Left hindlimb (tissue), 1 donor: ENCODE measurements at places on chromosomes 11 and 22.

DNA sequence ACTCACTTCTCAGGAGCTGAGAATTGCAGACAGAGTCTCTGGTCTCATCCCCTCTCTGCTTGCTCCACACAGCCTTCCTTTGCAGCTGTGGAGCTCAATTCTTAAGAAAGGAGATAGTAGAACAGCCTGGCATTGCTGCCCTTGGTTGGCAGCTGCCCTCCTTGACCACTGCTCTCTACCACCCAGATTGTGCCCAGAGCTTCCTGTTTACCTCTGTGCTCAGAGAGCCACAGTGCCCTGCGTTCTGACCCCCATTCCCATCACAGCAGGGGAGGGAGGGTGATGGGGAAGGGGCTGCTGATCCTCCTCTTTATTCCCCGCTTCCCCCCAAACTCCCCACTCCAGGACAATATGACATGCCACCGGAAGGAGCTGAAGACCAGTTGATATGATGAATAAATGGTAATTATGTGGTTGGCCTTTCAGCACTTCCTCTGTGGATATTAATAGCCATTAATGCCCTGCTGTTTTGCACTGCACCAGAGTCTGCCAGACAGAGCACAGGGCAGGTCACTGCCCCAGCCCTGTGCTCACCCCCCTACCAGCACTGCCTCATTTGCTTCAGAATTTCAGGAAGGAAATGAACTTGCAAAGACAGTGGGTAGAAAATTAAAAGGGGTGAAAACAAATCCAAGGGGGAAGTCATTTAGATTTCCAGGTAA lies 426.8 kb upstream of the CADM1 start:
- no peak for DNase-seq

DNA sequence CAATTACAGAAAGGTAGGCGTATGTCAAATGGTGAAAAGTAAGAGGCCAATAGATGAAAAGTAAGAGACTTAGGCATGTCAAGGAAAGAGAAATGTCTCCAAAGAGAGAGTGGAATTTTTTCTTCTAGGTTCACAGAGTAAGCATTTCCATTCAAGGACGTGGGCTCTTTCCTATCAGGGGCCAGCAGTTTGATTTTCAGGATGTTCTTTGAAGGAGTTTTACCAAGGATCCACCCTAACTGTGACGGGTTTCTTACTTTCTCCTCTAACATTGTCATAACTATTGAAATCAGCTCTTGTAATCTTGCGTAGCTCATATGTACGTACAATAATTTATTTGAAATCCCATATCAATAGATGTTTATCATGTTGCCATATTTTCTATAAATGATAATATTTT lies 2112.2 kb upstream of the RAG2 start:
- DNase-seq: no peak

GRCh38 chr11:21278840-21279239 lies 609.5 kb downstream of the NELL1 start:
- no peak for DNase-seq

DNA sequence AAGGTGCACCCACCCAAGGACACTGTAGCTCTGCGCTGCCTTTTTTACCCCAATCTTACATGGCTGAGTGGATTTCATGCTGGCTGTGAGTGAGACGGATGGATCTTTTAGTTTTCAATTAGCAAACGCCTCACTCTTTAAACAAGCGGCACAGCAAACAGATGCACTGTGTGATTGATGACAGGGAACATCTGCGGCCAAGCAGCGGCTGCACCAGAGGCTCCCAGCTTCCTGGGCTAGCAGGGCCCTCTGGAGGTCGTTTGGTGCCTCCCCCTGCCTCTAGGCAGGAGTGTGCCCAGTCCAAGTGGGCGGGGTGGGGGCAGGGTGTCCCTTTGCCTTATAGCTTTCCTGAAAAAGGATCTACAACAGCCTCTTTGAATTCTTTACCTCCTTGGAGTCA lies 2.1 kb upstream of the DRD2 start:
- no peak for DNase-seq

- DNase-seq: no peak
These were observed 66.0 kb upstream of the CLTCL1 start for GRCh38 chr22:19357270-19358105.

- peak; percentile 85 for DNase-seq
These were observed 7.3 kb downstream of the NEAT1 start for GRCh38 chr11:65429724-65430405.

DNA sequence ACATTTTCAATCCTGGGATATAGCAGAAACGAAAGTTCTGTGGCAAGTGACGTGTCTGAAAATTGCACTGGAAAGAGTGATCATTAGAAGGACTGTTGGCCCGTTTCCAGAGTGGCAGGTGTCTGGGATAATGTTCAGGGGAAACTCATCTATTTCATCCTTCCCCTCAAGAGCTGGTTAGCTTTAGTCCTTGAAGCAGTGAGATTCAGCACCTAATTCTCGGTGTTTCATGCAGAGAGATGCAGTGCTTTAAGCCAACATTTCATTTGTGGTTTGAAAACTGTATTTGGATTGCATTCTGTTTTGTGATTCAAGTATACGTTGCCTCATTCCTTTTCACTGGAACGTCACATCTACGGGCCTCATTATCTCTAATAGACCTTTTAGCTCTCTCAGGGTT lies 205.0 kb upstream of the RAG2 start:
- DNase-seq: no peak

DNA sequence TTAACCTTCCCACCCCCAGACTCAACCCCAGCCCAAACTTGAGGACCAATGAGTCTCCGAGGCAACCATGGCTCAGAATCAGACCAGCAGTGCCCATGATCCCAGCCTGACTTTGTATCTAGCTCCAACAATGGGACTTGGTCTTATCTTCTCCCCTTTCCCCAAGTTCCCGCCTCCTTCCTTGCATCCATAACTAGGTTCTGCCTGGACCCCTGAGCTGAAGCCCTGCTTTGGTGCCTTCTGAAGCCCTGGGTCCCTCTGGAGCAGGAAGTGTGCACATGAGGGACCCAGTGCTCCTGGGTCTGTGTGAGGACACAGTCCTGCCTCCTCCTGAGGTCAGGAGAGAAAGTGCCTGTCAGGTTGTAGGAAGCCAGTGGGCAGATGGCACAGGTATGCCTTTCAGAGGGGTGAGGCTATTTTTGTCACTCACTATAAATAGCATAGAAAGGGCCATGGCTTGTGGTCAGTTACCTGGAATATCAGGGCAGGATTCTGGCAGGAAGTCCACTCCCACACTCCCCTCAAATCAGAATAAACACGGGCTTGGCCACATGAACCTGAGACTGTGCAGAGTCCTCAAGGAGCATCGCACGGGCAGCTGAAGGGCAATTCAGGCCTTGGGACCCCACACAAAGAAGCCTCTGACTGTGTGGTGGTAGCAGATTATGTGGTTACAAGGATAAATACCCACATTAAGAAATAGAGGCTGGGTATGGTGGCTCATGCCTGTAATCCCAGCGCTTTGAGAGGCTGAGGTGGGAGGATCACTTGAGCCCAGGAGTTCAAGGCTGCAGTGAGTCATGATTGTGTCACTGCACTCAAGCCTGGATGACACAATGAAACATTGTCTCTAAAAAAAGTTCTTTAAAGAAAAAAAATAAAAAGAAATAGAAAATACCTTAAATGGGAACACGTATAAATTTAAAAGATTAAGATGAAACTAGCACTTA lies 27.4 kb downstream of the RCN1 start:
- no peak for DNase-seq

DNA sequence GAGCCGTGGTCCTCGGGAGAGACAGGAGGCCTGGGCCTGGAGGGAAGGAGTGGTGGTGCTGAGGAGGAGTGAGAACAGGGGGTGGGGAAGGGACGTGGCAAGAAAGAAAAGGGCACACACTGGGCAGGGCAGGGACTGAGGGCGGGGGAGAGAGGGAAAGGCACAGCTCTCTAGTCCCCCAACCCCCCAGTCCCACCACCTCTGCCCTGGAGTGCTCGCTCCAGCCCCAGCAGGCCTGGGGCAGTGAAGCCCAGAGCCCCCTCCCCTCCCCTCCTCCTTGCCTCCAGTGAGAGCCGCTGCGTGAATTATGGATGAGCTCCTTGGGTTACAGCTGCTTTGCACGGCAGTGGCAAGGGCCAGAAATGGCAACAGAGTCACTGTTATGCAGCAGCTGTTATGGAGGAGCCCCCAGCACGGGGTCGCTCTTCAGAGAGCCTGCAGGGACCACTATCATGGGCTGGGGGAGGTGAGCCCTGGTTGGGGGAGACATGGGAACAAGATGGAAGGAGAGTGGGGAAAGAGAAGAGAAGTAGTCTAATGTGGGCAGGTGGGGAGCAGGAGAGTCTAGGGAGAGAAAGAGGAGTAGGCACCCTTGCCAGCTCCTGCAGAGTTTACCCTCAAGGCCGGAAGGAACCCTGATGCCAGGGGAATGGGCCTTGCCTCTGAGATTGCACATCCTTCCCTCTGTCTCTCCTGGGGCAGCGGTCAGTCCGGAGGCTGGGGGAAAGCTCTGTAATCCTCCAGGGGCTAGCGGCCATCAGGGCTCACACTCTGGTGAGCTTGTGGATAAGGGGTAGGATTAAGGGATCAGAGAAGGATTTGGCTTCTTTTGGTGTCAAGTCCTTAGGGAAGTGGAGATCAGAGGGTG lies 3.6 kb downstream of the RTN4RL2 start:
- DNase-seq: no peak

GRCh38 chr11:9717040-9717357 lies 53.1 kb downstream of the SWAP70 start:
- no peak for DNase-seq

GRCh38 chr11:92322225-92322624 lies 97.6 kb downstream of the FAT3 start:
- no peak for DNase-seq

GRCh38 chr11:115314330-115314920 lies 189.8 kb downstream of the CADM1 start:
- DNase-seq: no peak

- DNase-seq: no peak
These were observed 18.2 kb downstream of the C11orf91 start for GRCh38 chr11:33682446-33682845.

DNA sequence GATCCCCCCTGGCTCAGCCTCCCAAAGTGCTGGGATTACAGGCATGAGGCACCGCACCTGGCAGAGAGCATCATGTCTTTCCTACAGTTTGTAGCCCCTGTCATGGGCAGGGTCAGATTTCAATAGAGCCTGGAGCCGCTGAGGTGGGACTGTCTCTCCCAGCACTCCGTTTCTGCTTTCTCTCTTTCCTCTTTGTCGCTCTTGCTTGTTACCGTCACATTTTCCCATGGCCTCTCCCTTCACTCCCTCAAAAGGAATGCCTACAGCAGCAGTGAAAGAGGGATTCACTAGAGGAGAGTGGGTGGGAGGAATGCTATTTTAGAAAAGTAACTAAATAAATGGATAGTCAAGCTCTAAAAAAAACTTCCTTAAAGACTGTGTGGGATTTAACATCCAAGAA lies 136.7 kb upstream of the TTC12 start:
- DNase-seq: no peak

DNA sequence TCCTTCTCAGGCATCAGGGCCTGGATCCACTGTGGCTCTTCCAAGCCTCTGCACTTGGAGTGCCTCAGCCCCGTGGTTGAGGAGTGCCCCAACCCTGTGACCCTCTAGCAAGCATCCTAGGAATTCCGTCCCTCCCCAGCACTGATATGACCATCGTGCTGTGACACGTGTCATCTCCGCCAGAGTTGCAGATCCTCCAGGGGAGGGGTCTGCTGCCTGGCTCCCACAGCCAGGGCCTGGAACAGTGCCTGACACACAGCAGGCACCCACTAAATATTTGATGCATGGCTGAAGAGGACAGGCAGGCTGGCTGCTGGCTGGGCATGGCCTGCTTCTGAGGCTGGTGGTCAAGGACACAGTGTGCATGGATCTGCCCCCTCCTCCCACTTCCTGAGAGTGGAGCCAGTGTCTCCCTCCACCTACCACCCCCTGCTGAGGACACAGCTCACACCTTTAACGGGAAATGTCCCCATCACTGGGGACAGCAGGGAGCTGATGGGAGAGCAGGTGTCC lies 1.7 kb upstream of the CD81 start:
- DNase-seq: peak; percentile 31

DNA sequence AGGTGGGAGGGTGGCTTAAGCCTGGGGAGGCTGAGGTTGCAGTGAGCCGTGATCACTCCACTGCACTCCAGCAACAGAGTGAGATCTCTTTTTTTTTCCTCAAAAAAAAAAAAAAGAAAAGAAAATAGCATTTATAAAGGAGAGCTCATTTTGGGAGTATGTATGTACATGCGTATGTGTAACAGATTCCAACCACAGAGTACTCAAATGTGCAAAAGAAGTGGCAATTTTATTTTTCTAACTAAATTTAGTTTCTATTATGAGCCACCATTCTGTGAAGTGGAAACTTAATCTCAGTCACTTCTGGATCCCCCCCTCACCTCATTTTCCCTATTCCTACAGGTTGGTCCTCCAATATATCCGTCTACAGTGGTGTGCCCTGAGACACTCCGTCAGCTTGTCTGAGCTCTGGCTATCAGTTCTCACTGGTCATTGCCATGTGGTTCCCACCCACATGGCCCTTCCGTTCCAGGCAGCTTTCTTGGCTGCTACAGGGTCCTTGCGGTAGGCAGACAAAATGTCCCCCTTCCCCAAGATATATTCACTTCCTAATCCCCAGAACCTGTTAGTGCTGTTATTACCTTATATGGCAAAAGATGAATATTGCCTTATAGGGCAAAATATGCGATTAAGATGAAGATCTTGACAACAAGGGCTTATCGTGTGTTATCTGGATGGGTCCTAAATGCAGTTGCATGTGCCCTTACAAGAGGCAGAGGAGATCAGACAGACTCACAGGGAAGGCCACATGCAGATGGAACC lies 35.8 kb upstream of the TSKU start:
- no peak for DNase-seq

- no peak for DNase-seq
These were observed 55.8 kb downstream of the UBASH3B start for GRCh38 chr11:122711362-122711761.

GRCh38 chr11:78281511-78281910 lies 92.8 kb downstream of the USP35 start:
- no peak for DNase-seq

GRCh38 chr11:13318498-13319295 lies 41.1 kb downstream of the BMAL1 start:
- DNase-seq: no peak

- DNase-seq: no peak
These were observed 79.7 kb downstream of the BUD13 start for GRCh38 chr11:116693102-116693570.

GRCh38 chr11:14577835-14578529 lies 57.8 kb upstream of the PSMA1 start:
- DNase-seq: no peak

DNA sequence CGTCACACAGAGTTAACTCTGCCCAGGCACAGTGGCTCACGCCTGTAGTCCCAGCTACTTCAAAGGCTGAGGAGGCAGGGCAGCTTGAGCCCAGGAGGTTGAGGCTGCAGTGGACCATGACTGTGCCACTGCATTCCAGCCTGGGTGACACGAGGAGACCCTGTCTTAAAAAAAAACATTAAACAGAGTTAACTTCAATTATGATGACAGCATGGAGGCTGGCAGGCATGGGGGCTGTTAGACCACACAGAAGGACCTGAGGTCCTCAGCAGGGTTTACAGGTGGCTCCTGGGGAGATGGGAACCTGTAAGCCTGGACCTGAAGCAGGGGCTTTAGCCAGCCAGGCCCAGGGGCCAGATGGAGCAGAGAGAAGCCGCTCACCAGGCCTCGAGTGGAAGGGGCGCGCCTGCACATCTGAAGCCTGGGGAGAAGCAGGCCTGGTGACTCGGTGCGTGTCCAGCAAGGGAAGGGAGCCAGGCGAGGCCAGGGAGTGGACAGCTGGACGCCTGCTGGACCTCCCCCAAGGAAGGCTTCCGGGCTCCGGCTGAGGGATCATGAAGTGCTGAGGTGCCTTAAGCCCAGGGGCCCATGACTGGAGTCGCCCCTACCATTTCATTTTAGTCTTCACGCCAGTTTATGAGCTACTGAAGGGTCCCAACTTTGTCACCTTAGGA lies 25.3 kb downstream of the RPUSD4 start:
- DNase-seq: no peak

GRCh38 chr11:86243396-86243795 lies 1.2 kb upstream of the EED start:
- no peak for DNase-seq
